CD4-positive, alpha-beta T cell treated with Interleukin-15 for 1 hour (primary cell): ENCODE measurements at places on chromosomes 5 and 9.

GRCh38 chr5:10538789-10539686 is 24.8 kb upstream of the ANKRD33B start:
- no peak for DNase-seq

GRCh38 chr5:176676361-176676824 is 29.1 kb downstream of the TSPAN17 start:
- DNase-seq: no peak

DNA sequence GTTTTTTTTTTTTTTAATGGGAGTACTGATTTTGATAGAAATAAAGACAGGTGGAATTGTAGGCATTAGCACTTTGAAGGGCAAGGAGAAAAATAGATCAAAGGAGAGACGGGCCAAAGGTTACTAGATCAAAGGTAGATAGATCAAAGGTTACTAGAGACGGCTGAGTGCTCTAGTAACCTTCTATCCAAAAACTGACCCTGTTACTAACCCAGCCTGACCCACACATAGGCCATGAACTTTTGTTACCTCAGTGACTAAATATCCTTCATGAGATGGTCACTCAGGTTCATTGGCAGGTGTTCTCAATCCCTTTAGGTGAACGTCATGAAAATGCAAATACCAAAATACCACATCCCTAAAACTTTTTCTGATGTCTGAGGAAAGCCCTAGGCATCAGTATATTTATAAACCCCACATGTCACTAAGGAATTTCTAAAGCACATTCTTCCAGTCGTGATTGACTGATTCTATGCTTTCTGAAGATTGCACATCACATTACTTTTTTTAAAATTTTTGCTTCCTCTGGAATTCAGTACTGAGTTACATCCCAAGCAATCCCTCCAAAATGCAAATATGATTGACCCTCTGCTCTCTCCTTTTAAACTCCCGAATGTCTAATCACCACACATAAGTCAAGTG is 772.7 kb downstream of the BRINP1 start:
- DNase-seq: no peak

GRCh38 chr5:80653502-80653901 is 950 bp upstream of the MSH3 start:
- DNase-seq: no peak

DNA sequence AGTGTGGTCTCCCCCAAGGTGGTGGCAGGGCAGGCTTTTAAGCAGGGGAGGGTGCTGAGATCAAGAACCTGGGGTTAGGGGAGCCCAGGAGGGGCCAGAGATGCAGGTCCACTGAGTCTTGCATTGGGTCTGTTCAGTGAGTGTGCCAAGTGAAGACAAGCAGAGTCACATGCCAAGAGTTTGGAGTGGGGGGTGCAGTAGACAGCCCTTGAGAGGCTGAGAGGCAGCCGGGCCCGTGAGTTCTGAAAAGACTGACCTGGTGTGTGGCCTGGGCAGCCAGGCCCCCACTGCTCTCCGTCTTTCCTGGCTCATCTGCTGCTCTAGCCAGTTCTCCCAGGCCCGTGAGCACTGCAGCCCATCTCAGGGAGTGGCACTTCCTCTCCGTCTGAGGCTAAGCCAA is 120.0 kb downstream of the DAB2IP start:
- no peak for DNase-seq

- peak; percentile 14 for DNase-seq
Measured at GRCh38 chr9:136806067-136806466, 1.7 kb upstream of the RABL6 start.

- DNase-seq: no peak
Measured at GRCh38 chr5:135873831-135874230, 21.8 kb downstream of the IL9 start.

- no peak for DNase-seq
Measured at GRCh38 chr9:69861011-69861410, 40.4 kb downstream of the CFAP95 start.

GRCh38 chr5:140611020-140611521 is 21.9 kb downstream of the CD14 start:
- no peak for DNase-seq

- DNase-seq: no peak
Measured at GRCh38 chr5:176167800-176168199, 70.4 kb upstream of the SIMC1 start.

DNA sequence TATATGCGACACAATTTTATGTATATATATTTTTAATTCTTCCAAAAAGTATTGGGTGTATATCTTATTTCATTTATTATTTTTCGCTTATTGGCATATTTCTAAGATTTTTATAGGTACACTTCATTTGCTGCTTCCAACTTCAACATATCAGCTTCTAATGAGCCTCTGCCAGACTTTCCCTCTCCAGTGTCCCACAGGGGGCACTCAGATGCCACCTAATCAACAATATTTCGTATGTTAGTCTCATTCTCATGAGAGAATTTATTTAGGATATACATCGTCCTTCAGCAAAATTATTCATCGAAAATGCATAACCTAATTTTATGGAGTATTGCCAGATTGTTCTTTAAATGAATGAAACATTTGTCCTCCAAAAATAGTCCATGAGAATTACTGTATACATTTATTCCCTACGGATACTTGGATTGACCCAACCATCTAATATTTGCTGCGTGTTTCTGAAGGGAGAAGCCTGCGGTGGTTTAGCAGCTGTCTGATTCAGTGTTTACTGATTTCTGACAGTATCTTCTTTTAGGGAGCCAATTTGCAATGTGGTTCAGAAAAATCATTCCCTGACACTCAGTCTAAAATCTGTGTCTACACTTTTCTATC is 100.6 kb upstream of the SELENOP start:
- peak; percentile 57 for DNase-seq

DNA sequence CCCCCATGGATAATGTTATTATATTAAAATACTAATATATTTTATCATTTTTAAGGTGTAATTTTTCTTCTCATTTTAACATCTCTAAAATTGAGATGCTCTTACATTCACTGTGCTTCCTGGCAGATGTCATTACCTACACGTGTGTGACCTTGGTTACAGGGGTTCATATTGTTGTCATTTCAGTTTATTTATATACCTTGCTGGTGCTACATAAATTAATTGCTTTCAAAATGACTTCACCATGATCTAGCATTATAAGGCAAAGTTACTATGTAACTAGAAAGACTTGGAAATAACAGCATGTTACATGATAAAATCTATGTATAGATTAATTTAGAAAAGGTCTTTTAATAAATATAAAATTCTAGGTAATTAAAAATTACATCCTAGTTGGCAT is 60.9 kb downstream of the ARHGEF28 start:
- no peak for DNase-seq

DNA sequence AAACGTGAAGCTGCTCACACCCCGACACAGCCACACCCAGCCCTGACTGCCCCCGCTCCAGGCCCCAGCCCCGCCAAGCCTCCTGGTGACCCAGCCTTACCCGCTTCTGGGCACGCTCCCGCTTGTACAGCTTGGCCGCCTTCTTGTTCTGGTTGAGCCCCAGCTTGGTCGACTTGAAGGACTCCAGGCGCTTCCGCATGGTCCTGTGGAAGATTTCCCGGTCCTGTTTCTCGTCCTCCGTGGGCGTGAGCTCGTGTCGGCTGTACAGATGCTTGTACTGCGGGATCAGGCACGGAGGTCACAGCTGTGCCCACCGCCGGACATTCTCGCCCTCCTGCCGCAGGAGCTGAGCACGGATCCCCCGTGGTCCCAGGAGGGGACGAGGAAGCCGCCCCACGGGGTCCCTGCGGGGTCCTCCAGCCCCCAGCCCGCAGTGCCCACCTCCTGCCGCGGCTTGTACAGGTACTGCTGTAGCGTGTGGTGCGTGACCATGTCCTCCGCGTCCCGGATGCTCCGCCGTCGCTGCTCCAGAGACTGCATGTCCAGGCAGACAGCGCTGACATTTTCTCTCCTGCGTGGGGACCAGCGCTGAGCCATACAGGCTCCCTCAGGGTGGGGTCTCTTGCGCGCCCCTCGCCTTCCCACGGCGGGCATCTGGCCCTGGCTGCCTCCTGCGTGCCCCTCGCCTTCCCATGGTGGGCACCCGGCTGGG is 33.3 kb downstream of the EXOC3 start:
- no peak for DNase-seq

DNA sequence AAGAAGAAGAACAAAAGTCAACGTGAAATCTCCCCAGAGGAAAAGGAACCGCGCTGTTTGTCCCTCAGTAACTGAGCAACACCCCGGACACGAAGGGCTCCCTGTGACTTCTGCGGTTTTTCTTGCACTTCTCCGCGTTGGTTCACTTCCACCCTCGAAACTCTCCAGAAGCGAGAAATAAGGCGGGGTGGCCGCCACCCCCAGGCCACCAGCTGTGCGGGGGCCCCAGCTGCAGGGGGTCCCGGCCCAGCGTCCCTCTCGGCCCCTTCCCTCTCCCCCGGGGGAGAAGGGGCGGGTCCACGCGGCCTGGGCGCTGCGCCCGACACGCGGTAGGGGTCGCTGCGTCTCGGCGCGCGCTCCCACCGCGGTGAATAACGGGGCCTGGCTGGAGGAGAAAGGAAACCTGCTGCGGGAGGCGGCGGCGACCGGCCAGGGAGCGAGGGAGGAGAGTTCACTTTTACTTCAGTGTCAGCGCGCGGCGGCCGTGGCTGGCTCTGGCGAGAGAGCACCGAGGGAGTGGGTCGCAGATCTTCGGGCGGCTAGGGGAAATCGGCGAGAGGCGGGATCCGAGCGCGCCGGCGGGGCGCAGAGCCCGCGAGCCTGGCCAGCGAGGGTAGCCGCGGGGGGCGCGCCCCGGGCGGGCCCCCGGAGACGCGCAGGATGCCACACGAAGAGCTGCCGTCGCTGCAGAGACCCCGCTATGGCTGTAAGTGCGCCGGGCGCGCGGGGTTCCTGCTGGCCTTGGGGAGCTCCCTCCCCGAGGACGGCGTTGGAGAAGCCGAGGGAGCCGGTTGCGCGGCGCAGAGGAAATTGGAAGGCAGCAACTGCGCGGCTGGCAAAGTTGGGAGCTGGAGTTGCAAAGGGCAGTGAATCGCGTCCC is at the start of gene IQGAP2:
Gene IQGAP2, plus strand, starts transcription at position 400 of the 880 bp plus-strand sequence. Its CDS starts 261 bp downstream, at position 661.
- peak; percentile 93 for DNase-seq

- no peak for DNase-seq
Measured at GRCh38 chr5:172733131-172733973, 37.6 kb downstream of the DUSP1 start.

DNA sequence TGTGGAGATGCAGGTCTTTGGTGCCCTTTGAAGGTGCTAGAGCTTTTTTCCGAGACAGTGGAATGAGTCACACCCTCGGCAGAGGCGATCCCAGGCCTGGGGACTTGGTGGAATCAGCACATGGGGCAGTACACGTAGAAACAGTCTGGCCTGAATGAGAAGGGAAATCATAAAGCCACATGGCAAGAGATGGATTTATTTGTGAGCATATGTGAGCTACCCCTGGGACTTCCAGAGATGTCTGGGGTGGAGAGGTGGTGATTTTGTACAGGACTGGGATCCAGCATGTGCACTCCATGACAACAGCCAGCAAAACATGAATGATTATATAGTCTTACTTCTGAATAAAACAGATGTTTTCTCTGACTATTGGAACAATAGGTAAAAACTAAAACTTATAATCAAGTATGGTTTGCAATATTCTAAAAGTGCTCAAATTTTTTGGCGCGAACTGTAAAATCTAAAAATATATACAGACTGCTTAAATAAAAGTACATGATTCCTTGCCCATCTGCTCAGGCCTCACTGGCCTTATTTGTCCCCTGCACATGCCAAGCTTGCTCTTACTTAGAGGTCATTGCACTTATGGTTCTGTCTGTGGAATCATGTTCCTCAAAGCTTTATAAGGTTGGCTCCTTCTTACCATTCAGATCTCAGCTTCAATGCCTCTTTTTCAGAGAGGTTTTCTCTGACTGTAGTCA is 54.7 kb upstream of the SMARCA2 start:
- no peak for DNase-seq

- no peak for DNase-seq
Measured at GRCh38 chr5:9421884-9422283, 124.0 kb downstream of the SEMA5A start.

GRCh38 chr9:8571643-8572042 is 772.1 kb upstream of the DMAC1 start:
- no peak for DNase-seq

- DNase-seq: no peak
Measured at GRCh38 chr5:45862763-45863162, 166.6 kb upstream of the HCN1 start.

GRCh38 chr9:36021968-36022367 is 14.7 kb upstream of the RECK start:
- DNase-seq: no peak

- DNase-seq: no peak
Measured at GRCh38 chr5:87535706-87536105, 123.0 kb upstream of the CCNH start.

DNA sequence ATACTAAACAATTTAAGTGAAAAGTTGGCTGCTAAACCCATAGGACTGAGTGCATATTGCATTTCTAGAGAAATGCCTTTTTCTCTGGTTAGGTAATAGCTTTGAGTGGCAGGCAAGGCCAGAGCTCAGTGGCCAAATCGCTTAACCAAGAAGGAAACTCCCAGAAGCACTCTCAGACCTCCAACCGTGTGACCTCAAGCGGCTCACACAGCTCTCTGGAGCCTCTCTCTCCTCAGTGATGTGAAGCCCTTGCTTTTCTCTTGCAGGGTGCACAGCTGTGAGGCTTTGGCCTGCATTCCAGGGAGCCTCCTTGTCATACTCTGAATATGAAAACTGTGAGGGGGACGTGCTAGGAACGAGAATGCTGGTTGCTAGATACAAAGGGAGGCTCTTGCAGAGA is 106.7 kb downstream of the INSYN2B start:
- no peak for DNase-seq

DNA sequence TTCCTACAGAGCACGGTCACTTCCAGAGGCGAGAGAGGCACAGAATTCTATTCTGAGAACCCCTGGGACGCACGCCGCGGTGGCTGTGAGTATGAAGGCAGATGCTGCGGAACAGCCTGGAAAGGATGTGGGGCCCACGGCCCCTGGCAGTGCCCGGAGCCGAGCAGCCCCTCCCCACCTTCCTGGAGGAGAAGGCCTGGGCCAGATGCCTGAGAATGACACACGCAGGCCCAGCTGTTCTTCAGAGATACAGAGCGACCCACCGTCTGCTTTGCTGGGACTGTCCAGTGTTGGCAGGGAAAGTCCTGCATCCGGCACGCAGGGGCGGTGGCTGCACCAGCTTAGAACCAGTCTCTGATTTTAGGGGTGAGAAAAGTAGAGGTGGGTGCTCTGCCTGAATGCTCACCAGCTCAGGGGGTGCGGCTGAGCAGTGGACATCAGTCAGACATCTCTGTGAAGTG is 116.7 kb upstream of the LPCAT1 start:
- DNase-seq: no peak

- DNase-seq: no peak
Measured at GRCh38 chr5:31767335-31768031, 128.6 kb downstream of the PDZD2 start.

DNA sequence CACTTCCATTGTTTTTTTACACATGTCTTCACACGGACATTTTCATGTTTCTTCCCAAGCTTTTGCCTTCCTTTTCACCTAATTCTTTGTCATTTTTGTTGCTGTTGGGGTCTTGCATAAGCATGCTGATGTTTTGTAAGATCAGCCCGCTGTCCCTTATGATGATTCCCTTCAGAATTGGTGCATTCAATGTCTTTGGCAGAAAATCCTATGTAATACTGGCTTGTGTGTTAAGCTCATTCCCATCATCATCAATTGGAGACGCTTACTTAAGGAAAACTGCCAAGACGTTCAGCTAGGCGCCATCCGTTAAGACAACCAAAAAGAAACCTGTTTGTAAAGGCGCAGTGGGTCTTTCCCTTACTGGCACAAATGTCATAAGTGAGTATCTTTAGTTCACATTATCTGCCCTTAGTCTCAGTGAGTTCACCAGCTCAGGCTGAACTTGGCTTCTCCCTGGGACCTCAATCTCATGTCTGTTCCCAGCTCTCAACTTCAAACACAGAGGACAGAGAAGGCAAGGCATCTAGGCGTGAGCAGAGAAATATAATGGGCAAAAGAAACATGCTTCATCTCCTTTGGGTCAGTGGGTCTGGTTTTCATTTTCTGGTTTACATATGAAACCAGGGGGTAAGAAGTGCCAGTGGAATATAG is 97.9 kb downstream of the EFNA5 start:
- no peak for DNase-seq
